Natural killer cell (primary cell): ENCODE measurements at places on chromosomes 16 and 17.

DNA sequence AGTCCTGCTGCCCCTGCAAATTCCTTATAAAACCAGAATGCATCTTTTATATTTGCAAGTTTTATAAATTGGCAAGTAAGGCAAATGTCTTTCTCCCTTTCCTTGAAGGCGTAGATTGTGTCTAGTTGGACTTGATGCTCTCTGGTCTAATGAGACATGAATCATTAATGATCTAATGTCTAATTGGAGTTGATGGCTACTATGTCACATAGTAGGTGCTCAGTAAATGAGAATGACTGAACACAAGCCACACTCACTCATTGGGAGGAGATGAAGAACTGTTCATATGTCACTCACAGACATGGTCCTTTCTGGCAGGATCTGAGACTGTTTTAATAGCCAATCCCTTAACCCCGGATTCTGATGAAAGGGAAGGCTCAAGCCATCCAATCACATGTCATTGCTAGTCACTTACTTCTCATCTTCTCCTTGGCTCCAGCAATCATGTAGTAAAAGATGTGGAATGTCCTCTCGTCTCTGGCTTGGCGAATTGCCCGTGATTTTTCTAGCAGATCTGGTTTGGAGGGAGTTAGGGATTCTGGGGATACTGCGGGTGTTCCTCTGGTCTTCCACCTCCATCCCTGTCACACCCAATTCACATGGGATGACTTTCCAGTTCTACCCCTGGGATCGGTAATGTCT is 81.0 kb downstream of the MYH11 start:
- DNase-seq, result no peak

DNA sequence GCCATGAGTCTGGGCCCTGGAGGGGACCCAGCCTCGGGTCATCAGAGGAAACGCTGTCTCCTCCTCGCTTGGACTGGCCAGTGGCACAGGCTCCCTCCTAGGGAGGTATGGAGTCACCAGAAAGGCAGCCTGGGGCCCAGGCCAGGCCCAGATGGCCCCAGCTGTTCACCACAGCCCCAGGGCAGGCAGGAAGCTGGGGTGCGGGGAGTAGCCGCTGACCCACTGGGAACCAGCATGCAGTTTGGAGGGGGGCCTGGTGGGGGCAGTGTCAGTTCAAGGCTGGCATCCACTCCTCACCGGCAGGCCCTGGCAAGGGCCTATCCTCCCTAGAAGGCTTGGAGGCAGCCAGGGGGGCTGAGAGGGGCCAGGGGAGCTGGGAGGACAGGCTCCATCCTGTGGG is 48.8 kb downstream of the SDK2 start:
- no peak for DNase-seq

DNA sequence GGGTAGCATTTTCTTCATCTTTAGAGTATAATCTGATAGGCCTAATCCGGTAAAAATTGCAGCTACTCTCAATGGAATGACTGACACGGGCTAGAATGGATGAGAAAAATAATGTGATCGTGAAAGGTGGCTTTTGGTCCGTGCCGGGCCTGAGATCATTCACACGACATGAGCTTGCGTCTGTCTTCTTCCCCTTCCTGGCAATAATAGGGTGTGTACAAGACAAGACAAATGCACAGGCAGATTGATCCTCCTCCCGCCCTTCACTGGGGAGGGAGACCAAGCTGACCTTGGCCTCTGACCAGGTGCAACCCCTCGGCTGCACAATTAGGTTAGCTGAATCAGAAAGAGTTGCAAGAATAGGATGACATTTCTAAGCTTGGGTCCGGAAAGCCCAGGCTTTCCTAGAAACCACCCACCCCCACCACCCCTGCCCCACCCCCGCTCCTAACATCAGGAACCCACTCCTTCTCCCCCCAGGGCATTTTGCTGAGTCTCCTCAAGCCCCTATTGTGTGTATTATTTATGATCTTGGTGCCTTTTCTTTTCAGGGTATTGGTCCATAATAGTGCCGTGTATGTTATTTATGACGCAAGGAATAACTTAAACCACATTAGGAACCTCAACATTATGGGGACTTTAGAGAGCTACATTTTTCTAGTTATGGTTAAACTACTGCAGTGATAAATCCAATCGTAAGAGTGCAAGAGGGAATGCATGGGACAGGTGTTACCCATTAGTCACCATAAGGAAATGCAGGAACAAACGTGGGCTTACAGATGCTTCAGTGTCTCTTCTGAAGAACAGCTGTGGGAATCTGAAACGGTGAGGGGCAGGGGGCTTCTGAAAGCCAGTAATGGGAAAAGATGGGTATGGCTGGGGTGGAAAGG is 540.1 kb upstream of the PSMD7 start:
- no peak for DNase-seq

DNA sequence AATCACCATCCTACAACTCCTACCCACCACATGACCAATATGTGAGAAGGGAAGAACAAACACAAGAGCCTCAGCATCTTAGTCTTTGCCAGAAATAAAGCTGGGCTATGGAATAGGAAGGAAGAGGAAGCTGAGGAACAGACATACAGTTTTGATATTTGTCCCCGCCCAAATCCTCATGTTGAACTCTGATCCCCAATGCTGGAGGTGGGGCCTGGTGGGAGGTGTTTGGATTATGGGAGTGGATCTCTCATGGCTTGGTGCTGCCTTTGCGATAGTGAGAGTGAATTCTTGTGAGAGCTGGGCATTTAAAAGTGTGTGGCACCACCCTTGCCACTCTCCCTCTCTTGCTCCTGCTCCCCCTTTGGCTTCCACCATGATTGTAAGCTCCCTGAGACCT is 52.4 kb upstream of the NLK start:
- no peak for DNase-seq

DNA sequence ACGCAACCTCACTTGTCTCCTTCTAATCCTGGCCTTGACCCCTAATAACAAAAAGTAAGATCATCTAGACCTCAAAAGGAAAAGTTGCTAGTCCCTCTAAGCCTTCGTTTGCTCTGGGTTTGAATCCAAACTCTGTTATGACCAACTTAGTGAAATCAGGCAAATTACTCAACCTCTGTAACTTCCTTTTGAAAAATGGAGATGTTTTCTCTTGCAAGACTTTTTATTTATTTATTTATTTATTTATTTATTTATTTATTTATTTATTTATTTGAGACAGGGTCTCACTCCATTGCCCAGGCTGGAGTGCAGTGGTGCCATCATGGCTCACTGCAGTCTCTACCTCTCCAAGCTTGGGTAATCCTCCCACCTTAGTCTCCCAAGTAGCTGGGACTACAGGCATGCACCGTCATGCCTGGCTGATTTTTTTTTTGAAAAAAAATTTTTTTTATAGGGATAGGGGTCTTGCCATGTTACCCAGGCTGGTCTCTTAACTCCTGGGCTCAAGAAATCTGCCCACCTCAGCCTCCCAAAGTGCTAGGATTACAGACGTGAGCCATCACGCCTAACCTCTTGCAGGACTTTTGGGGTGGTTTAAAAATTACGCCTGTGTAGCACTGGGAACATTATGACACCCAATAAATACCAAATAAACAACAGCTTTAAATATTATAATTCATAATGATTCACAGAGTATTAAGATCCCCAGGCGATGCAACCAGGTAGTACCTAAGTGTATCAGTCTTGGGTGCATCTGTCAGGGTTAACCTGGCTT is 63.4 kb downstream of the PITPNC1 start:
- no peak for DNase-seq

- DNase-seq, result no peak
Measured at GRCh38 chr17:5522476-5522875, 36.1 kb downstream of the MIS12 start.

- DNase-seq, result no peak
Measured at GRCh38 chr16:73794994-73795393, 501.6 kb upstream of the PSMD7 start.

- DNase-seq, result no peak
Measured at GRCh38 chr16:64149756-64150155, 972.1 kb downstream of the CDH11 start.

DNA sequence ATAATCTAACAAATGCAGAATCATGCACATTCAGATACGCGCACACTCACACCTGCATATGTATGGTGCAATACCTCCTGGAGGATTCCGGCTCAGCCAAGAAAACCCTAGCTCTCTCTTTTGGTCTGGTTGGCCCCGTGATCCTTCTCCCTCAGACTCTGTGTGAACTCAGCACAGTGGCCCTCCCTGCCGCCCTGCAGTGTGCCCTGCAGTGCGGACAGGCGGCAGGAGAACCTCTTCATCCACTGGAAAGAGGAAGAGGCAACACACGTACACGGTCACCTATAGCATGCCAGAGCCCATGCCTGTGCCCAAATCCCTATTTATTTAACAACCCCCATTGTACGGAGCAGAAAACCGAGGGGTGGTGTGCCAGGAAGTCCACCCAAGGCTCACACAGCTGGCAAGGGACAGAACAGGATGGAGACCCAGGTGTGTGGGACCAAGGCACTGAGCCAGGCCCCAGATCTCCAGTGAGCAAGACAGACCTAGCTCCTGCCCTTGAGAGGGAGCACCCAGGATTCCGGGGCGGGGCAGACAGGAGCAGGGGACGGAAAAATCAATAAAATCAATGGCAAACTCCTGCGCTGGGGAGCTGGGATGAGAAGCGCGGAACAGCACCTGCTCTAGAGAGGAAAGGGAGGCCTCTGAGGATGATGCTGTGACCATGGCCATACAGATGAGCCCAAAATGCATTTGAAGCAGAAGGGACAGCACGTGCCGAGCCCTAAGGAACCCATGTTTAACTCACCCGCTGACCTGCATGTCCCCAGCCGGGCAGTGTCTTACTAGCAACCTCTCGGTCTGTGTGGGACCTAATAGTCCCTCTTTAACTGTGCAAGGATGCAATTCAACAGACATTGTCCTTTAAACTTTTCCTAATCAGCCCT is 54.7 kb upstream of the CIBAR2 start:
- no peak for DNase-seq

- no peak for DNase-seq
Measured at GRCh38 chr16:50475170-50475569, 73.0 kb upstream of the NKD1 start.

DNA sequence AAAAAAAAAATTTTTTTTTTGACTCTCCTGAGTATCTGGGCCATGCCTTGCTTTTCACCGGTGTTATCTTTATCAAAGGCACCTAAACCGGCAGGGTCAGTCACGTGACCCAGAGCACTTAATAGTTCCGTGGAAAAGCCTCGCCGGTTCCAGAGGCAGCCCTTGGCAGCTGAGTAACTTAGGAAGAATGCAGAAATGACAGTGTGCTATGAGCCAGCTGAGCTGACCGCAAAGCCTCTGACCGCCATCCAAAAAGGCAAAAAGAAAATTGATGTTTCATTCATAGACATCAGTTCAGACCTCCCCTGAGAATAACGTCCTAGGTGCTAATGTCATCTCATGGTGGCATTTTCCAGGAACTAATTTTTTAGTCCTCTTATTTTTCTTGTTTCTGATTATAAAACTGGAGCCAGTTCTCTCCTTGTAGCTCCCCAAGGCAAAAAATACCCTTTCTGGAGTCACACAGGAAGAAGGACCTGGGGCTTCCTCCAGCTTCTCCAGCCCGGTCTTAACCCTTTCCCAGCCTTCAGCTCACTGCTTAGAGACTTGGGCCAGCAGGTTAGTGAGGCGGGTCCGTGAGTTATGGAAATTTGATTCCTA is 122.6 kb downstream of the SOCS1 start:
- DNase-seq, result no peak

- no peak for DNase-seq
Measured at GRCh38 chr16:54542805-54543505, 256.4 kb upstream of the IRX3 start.

- peak; percentile 69 for DNase-seq
Measured at GRCh38 chr17:75785016-75785890, 647 bp downstream of the UNK start.

GRCh38 chr17:62791235-62791734 is 16.8 kb downstream of the MARCHF10 start:
- no peak for DNase-seq

- DNase-seq, result no peak
Measured at GRCh38 chr16:57262841-57263540, 17.9 kb downstream of the ARL2BP start.

- peak; percentile 22 for DNase-seq
Measured at GRCh38 chr16:24540602-24541210, 1.3 kb downstream of the RBBP6 start.

GRCh38 chr17:76925441-76925891 is 57.3 kb downstream of the MGAT5B start:
- no peak for DNase-seq

- DNase-seq, result peak; percentile 36
Measured at GRCh38 chr17:55266051-55266957, 1.5 kb downstream of the HLF start.

DNA sequence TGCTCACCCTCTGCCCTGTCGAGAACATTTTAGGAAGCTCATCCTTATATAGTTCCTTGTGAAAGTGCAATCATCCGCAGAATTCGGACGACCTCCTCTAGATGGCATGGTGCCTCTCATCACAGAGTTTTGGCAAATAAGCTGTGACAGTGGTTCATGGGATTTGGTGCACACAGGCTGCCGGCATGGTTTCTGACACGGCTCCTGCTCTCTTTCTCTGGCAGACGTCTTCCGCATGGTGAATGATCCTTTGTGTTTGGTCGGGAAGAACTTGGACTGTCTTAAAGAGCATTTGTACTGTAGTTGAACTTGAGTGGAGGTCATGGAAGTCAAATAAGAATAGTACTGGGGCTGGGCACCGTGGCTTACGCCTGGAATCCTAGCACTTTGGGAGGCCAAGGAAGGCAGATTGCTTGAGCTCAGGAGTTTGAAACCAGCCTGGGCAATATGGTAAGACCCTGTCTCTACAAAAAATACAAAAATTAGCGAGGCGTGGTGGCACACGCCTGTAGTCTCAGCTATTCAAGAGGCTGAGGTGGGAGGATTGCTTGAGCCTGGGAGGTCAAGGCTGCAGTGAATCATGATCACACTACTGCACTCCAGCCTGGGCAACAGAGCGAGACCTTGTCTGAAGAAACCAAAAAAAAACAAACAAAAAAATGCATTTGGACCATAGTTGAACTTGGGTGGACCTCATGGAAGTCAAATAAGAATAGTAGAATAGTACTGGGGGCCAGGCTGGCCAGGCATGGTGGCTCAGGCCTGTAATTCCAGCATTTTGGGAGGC is 34.7 kb upstream of the NAT9 start:
- DNase-seq, result no peak

GRCh38 chr16:55672471-55672870 is 16.7 kb downstream of the SLC6A2 start:
- DNase-seq, result no peak

DNA sequence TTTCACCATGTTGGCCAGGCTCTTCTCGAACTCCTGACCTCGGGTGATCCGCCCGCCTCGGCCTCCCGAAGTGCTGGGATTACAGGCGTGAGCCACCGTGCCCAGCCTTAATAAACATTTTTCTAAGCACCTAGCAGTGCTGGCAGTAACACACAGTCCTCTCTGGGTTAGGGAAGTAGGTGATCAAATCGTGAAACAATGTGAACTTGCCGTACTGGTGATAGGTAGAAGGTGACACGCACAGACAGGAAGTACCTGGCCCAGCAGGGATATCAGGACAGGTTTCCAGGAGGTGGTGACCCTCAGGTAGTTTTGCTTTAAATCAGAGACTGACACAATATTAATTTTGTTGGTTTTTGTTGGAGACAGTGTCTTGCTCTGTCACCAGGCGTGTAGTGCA is 4.5 kb downstream of the PLD2 start:
- no peak for DNase-seq

- no peak for DNase-seq
Measured at GRCh38 chr16:69827524-69827923, 65.4 kb downstream of the WWP2 start.

GRCh38 chr17:77722366-77722765 is 236.1 kb upstream of the TNRC6C start:
- DNase-seq, result no peak

GRCh38 chr17:6666557-6666956 is 15.0 kb downstream of the C17orf100 start:
- no peak for DNase-seq

GRCh38 chr17:51401279-51401678 is 140.9 kb downstream of the UTP18 start:
- no peak for DNase-seq

GRCh38 chr17:9080983-9081382 is 59.7 kb downstream of the NTN1 start:
- no peak for DNase-seq
